Astrocyte of the hippocampus (primary cell): ENCODE measurements at places on chromosomes 4 and X.

DNA sequence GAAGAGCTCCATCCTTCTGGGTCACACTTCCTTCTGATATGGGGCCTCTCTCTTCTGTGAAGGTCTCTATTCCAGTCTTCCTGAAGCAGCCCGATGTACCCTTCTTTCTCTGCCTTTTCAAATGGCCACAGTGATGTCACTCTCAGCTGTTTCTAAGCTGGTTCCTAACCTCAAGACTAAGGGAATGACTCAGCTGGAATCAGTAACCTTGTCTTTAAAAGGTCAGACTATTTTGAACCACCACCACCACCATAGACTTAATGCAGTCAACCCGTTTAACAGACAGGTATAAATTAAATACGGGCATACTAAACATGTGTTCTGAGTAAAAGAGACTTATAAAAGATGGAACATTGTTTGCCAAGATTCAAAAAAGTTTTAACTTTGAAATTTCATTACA, 121.0 kb downstream of the PPA2 start:
- peak; percentile 36 for DNase-seq

DNA sequence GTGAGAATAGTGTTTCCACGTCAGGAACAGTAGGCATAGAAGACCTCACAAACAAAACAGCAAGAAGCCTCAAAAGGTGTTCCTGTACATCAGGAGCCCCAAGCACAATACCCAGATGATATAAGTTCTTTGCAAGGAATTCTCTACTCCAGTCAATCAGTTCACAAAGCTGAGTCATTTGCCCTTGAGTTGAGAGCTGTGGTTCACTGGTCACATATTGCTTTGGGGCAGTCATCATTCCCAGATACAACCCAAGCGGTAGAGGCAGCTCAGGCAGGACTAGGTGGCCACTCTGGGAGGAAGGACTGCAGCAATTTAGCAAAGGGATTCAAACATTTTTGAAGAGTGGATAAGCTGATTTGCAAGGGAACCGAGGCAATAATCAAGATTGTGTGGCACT, 551.5 kb upstream of the ZFP42 start:
- peak; percentile 16 for DNase-seq

DNA sequence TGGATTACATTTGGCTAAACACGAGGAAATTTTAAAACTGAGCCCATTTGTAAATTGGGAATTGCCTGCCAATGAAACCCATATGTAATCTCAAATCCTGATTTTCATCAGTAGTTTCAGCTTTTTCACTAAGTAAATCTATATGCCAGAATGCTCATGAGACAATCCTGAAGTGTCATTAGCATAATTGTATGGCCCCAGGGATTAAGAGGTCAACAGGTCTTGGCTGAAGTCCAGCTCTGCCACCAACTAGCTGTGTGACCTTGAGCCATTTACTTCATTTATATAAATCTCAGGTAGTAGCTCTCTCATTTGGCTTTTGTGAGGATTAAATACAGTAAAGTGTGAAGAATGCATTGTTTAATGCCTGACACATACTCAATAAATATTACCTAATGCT, 320.5 kb upstream of the EMCN start:
- DNase-seq = no peak

DNA sequence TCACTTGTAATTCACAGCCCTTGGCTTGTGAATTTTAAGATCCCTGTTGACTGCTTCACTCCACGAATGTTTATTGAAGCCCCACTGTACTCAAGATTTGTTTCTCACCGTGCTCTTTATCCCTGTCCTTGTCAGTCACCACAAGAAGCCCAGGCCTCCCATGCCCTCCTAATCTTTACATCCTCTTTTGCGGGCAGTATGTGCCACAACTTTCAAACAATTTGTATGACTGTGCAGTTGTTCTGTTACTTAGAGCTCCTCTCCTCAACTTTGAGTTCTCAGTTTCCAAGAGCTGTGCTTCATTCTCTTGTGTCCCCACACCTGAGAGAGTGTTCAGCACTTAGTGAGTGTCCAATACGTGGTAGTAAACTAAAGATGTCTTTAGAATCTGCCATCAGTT, 467.7 kb downstream of the NKX6-1 start:
- no peak for DNase-seq

DNA sequence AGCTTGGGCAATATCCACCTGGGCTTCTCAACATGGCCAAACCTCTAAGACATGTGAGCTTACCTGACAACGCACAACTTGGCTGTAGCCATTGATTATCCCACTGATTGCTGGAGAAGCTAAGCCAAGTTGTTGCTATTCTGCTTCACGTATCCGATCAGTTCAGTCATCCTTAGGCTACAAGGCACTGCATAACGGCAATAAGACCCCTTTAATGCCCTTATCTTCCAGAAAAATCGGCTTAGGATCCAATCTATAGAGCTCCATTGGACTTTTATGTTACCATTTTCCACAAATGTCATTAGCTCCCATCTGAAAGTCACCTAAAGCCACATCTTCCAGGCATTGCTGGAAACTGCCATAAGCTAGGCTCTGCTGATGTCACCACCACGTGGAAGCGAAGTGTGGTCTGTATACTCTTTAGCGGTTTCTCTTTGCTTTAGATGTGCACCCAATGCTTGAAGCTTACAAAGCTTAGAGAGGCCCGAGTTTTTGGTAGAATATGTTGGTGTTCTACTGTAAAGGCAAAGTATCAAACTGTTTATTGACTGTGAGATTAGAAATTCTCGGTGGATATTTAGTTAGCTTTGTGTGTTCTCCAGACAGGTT, 163.1 kb downstream of the CPE start:
- no peak for DNase-seq

DNA sequence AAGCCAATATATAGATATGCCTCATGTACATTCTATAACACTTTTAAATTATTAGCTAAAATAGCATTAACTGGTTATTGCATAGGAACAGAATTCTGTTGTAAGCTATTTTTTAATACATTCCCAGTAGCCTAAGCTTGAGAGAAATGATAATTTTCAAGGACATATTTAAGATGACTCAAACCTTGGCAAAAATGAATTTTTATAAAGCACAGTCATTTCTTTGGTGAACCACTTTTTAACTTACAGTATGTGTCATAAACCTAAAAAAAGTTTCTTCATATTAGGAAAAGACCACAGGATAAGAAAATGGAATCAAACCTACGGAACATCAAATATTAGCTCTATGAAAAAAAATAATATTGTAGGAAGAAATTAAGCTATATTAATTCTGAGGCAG, 986.3 kb downstream of the STIM2 start:
- no peak for DNase-seq

GRCh38 chr4:145390571-145390970, 91.1 kb upstream of the SMAD1 start:
- no peak for DNase-seq

DNA sequence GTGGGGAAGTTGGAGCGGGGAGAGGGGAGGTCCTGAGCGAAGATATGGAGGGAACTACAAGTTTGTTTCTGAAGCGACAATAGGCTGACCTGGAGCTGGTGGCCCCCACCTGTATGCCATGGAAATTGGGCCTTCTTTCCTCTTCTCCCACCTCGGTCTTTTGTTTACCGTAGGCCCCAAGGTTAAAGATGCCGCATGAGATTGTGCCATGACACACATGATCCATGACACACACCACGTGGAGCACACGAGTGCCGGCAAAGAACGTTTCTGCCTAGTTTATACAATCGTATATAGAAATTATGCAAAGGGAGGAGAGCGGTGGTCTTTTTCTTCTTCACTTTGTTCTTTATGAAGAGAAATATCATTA, 408 bp downstream of the TMEM33 start:
- no peak for DNase-seq
